ENCODE measurements at places on chromosomes 3 and 15.

GRCh38 chr3:10364806-10365205 is 43.9 kb upstream of the SEC13 start:
- no peak for DNase-seq

- DNase-seq = no peak
Measured at GRCh38 chr15:83398626-83399025, 48.5 kb upstream of the SH3GL3 start.

- no peak for DNase-seq
Measured at GRCh38 chr3:69648126-69648525, 91.1 kb upstream of the MITF start.

- peak; percentile 68 for DNase-seq
Measured at GRCh38 chr3:70120357-70120966, 120.9 kb downstream of the SAMMSON start.

DNA sequence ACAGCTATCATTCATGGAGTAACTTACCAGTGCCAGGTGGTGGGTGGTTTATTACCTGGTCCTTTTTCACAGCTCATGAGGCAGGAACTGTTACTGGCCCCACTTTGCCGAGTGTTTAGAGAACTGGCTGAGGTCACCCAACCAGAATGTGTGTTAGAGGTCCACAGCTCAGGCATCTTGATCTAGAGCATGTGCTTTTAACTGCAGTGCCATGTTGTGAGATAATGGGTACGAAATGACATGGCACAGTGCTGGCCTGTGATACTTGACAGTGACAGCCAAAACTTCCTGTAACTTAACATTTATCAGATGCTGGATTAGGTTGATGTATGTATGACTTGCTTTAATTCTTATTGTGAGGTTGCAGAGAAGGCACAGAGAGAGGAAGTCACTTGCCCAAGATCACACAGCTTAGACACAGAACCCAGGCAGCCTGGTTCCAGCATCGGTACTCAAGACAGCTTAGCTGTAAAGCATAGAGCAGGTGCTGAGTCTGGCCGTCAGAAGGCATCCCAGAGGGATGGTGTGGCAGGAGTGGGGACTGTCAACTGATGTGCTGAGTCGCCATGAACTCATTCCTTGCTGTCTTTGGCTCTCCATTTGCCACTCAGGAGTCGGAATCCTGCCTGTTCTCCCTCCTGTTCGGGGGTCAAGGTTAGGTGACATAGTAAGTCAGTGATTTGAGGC is 9.6 kb downstream of the MCM2 start:
- DNase-seq = no peak

- DNase-seq = no peak
Measured at GRCh38 chr15:86526938-86527690, 447.4 kb downstream of the AGBL1 start.
